Stimulated activated CD8-positive, alpha-beta memory T cell treated with anti-CD3 and anti-CD28 coated beads, Interleukin-4, amount 100 ng/mL, for 48 hours (primary cell): ENCODE measurements at places on chromosomes 3 and 15.

- DNase-seq = no peak
Measured at GRCh38 chr3:87320756-87321626, 44.6 kb upstream of the POU1F1 start.

GRCh38 chr3:6680119-6680806, 180.7 kb upstream of the GRM7 start:
- DNase-seq = no peak

DNA sequence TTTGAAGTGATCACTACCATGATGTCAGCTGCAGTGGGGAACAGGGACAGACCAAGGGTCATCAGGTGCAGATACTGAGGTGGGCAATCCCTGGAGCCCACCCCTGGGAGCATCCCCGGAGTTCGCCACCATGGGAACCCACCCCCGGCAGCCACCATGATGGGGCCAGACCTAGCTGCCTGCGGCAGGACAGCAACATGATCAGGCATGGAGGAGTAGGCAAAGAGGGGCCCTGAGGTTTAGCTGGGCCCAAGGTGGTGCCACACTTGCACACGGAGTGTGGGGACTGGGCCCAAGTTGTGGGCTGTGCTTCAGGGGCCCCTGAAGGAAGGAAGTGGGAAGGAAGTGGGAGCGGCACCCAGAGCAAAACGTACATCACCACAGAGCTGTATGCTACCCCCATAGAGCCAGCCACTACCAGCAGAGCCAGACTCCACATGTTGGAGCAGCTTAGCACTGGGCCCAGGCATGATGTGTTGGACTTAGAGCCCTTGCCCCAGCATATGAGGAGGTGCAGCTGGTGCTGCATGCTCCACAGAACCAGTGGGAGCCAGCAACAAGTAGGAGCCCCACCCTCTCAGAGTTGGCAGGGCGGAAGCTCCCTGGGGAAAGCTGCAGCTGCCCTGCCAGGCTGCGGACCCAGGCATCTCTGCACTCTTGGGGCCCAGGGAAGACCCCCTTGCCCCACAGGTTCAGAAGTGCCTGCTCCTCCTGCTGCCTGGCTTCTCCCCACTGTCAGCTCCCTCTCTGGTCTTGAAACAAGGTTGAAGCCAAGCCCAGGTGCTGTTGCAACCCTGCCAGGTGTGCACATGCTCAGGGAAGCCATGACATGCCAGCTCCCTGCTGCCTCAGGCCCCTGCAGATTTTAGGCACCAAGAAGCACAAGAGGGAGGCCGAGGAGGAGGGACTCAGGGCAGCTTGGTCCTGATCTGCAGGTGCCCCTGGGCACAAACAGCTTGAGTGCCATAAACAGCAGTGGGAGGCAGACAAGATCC, 515.3 kb downstream of the ZBBX start:
- no peak for DNase-seq

DNA sequence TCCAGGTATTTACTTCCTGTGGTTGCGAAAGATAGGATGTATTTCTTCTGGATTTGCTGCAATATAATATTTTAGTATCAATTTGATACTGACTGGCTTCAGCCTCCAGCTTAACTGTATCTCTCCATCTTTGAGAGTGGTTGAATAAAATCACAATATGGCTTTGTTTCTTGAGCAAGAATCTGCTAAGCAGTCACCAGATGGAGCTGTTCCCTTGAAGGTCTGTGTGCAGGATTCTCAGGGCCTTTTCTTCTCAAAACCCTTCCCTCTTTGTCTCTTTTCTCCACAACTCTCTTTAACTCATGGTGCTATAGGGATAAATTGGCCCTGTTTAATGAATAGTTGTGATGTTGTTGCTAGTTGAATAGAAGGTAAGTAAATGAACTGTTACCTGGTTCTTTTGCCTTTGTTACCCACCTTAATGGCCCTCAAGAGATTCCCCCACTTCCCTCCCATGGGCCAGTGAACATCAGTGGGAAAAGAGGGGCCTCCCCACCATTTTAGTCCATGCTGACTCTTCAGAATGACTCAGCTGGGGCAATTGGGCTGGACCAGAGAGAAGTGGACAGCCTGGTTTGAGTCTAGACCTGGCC, 34.8 kb upstream of the RAB6B start:
- DNase-seq = no peak

- DNase-seq = no peak
Measured at GRCh38 chr15:25611603-25612002, 172.8 kb upstream of the UBE3A start.

GRCh38 chr15:40495516-40495915, 24.7 kb downstream of the CHST14 start:
- DNase-seq = no peak

- DNase-seq = no peak
Measured at GRCh38 chr3:59866076-59866475, 816.3 kb upstream of the CFAP20DC start.

DNA sequence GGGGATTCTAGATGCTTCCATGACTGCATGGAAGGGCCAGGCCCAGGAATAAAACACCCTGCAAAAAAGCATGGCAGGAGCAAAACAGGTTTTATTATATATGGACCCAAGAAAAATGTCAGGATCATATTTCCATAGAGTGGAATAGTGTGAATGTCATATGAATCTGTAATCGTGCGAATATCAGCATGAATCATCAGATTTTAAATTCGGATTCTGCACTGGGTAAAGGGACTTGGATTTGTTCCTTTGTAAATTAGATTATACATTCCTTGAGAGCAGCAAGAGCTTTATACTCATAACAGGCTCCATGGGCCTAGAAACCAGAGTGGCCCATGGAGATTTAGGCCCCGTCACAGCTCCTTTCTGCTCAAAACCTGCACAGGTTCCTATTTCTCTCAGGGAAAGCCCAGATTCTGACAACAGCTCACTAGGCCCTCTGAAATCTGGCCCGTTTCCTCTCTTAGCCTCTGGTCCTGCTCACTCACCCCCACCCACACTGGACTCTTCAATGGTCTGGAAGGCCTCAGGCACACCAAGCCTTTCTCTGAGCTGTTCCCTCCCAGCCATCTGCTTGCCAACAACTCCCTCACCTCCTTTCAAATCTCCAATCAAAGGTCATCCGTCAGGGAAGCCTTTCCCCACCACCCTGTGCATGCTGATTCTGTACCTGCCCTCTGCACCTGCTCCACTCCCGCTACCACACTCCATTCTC, 76.0 kb downstream of the FEM1B start:
- no peak for DNase-seq

DNA sequence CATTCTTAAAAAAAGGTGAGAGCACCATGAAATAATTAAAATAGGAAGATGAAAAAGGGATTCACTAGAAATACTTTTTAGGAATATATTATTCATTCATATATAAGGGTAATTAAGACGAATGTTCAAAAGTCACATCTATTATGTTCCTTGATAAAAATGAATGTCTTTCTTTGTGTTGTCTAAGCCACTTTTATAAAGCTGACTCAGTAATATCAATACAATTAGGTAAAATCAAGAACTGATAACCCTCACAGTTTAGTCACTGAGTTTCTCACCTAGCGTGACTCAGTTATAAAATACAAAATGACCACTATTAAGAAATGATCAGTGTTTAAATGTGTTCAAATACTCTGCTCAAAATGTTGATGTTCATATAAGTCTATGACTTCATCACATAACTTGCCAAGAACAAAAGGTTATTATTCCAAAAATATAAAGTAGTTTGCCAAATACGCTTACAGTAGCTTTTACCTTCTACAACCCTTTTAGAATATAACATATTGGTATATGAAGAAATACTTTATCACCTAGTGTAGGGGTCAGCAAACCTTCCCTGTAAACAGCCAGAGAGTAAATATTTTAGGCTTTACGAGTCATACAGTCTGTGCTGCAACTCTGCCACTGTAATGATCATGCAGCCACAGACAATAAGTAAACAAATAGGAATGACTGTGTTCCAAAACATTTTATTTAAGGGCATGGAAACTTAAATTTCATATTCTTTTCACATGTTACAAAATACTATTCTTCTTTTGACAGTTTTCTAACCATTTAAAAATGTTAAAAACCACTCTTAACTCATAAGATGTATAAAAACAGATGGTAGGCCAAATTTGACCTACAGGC, 369.8 kb downstream of the TBC1D5 start:
- DNase-seq = no peak

DNA sequence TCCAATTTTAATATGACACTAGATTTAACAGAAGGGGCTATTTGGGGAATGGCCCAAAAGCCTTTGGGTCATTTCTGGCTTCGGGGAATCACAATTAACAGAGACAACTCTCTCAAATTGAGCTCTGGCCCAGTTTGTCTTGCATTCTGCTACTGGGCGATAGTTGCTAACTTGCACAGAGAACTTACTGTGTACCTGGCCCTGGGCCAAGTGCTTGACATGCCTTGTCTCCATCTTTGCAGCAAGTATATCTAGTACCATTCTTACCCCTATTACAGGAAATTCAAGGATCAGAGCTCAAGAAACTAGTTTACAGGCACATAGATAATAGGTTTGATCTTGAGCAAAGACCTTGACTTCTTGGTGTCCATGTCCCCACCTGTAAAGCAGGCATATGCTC, 175.7 kb downstream of the TMEM108 start:
- no peak for DNase-seq

GRCh38 chr3:42489937-42490227, 12.6 kb upstream of the VIPR1 start:
- no peak for DNase-seq

GRCh38 chr15:69762373-69763148, 309.9 kb downstream of the RPLP1 start:
- DNase-seq = no peak

DNA sequence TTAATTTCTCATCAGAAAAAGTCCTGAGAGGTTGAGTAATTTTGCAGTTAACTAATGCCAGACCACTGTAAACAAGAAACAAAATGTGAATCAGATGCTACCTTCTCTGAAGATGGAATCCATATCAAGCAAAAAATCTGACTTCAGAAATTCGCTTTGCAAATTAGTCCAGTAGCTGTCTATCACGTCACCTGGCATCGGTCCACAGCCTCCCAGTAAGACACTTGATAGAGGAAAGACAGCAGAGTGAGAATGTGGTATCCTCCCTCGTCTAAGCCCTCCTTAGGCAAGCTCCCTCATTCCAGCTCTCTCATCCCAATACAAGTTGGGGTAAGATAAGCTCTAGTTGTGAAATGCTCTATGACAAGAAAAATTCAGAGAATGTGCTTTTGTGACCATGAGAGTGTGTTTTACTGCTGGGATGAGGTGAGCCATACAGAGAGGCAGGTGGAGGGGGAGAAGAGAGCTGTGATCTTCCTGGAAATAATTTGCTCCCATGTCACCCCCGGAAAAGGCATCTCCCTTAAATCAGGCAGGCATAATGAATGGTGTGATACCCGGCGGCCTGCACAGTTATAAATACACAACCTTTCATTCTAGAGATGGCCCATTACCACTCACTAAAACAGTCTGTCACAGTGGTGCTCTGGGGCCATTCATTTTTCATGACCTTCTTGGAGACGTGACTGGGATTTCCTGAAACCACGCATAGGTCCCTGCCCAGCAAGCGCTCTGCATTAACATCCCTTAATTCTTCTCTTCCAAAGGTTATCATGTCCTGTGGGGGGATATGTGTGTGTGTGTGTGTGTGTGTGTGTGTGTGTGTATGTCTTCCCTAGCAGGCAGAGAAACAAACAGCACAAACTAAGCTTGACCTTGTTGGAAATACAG, 602.0 kb upstream of the KCNMB2 start:
- DNase-seq = no peak

DNA sequence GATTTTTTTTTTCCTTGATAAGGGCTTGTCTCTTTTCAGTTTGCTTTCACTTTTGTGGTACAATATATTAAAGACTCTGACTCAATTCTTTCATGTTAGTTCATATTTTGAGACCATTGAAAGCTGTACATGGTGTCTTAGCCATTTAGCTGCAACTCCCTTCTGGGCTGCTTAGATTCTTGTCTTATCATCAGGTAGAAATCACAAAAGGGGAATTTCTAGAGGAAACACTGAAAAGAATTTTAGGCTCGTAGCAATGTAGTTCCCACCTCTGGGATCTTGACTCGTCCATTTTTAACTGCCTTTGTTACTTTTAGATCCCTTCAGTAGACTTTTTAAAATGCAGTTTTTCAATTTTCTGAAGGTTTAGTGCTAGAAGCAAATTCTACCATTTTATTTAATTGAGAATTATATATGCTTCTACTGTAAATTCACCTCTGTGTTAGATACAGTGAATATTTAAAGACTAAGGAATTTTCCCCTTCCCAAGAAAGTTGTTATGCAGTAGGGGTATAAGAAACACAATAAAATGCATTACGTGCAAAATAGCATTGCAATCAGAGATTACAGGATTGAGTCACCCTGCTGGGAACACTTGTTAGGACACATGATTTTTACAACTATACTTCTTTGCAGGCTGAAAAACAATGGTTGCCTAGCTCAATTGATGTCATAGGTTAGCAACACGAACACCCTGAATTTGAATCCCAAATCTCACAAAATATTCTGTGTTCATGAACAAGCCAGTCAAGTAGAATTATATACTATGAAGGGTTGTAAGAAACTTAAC, 772.7 kb downstream of the PDCD6IP start:
- DNase-seq = no peak

DNA sequence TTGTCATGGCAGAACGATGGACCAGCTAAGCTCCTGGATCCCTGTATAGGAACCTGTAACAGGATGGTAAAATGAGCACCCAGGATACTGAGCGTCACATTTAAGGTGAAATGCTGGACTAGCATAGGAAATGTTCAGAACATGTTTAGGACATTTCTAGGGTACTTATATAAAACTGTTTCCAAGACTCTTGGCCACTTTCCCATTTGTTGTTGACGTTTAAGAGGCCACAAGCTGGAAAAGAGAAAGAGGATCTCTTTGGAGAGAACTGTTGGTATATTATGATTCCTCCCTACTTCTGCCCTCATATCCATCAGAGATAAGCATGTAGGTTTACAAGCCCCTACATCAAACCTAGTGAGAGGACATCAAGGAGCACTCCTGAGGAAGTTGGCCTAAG, 57.5 kb downstream of the SCN11A start:
- no peak for DNase-seq

DNA sequence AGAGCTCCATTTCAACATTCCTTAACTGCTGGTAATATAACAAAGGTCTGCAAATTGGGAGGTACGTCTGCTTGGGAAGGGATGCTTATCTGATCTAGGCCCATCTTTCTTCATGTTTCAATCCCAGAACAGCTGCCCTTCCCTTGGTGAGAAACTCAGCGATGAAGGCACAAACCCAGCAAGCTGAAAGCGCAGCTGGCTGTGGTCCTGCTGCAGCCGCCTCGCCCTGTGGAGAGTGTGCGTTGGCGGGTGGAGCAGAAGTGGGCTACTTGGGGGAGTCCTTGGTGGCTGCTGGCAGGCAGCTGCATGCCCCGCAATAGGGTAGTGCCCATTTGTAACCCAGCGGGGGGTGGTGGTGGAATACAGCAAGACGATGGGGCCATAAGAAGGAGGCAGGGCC, 160.6 kb upstream of the WNT5A start:
- DNase-seq = no peak
